ENCODE measurements at places on chromosomes 7 and 10. TPM values are rescaled to one million over a fixed set of nuclear protein-coding genes. Genes with fewer than 3 reads are reported as not detected.

The MMD2 gene
- total RNA-seq, result not detected

The C10orf62 gene
- total RNA-seq, result not detected

The ASB10 gene
- total RNA-seq, result not detected

The ADAM8 gene
- total RNA-seq, result 2.0 TPM

DNA sequence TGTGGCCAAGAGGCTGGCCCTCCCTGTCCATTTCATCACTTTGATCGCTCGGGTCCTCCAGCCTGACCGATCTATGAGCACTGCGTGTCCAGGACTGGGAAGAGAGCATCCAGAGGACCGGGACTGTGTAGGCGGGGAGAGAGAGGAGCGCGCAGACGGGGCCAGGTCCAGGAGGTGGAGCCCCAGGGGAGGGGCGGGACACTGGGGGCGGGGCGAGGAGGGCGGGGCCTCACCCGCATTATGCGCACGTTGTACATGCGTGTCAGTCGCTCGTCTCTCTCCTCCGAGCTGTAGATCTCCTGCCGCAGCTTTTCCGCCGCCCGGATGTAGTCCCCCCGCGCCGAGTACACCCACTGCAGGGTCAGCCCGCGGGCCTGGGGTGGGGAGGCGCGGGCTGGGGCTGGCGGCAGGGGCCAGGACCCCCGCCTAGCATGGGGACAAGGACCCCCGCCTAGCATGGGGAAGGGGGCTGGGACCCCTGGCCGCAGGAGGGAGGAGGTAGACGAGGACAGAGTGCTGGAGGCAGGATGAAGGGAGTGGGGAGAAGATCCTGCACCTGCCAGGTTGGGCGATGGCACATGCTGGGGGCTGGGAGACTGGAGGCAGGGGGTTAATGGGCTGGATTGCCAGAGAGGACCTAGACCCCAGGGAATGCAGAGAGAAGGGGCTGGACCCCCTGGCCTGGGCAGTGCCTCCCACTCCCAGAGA, 14.3 kb downstream of the MOSPD3 start:
- no peaks in the 10 kb centered on the region for H3K4me1 ChIP-seq
- peak; percentile 74 for DNase-seq
- H3K27ac ChIP-seq, result no peak overlapping the region
- peak overlapping the region; percentile 29 for H3K4me3 ChIP-seq
- no peaks in the 10 kb centered on the region for H3K36me3 ChIP-seq
- no peaks in the 10 kb centered on the region for H3K27me3 ChIP-seq

- H3K36me3 ChIP-seq, result no peaks in the 10 kb centered on the region
- H3K27ac ChIP-seq, result no peak overlapping the region
- DNase-seq, result no peak
- H3K4me3 ChIP-seq, result no peak overlapping the region
These were observed 100.8 kb downstream of the EBF3 start for GRCh38 chr10:129863201-129863663.

DNA sequence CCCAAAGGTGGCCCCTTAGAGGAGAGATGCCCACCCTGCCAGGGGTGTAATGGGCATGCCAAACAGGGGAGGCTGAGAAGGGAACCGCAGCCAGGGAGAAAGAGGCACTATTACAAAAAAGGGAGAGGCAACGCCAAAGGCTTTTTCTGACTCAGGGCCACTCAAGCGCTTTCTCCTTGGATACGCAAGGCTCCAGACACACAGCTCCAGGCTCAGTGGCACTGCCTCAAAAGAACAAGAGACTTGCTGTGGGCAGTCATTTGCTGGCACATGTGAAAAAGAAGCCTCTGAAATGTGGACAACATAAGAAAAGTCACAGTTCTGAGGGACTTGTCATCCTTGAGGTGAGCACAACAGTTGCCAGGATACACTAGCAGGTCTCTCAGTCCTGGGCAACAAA, 128.4 kb downstream of the DGKI start:
- no peaks in the 10 kb centered on the region for H3K27me3 ChIP-seq
- no peak overlapping the region for H3K27ac ChIP-seq
- no peaks in the 10 kb centered on the region for H3K4me1 ChIP-seq

- no peak overlapping the region for H3K27ac ChIP-seq
- no peaks in the 10 kb centered on the region for H3K36me3 ChIP-seq
- H3K4me3 ChIP-seq, result no peak overlapping the region
- H3K4me1 ChIP-seq, result no peaks in the 10 kb centered on the region
- peak; percentile 12 for DNase-seq
These were observed 37.2 kb downstream of the ZNF33A start for GRCh38 chr10:38047666-38048065.

DNA sequence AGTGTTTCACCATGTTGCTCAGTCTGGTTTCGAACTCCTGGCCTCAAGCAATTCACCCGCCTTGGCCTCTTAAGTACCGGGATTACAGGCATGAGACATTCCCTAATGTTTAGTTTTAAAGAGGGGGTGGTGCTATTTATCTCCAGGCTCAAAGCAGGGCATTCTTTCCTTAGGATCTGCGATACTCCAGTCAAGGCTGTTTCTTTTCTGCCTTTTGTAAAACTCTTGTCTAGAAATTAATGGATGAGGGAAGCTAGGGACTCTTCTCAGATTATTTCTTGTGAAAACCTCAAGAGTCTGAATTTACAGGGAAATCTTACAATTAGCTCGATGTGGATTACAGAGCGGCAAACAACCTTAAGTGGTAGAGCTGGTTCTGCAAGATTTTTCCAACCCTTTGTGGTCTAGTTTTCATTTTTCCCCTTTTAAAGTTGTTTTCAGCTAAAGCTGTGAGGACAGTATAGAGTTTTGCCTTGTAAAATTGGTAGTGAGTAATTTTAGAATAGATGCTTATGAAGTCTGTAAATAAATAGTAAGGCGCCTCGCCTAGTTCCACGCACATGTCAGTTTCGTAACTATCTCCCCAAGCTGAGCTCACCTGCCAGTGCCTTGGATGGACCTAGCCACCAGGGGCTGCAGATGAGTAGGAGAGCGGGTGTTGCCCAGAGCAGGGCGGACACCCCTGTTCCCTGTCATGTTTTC, 53.1 kb downstream of the CUX1 start:
- no peak overlapping the region for H3K4me3 ChIP-seq
- H3K27ac ChIP-seq, result no peak overlapping the region
- H3K36me3 ChIP-seq, result no peaks in the 10 kb centered on the region
- peak; percentile 21 for DNase-seq
- H3K27me3 ChIP-seq, result no peaks in the 10 kb centered on the region
- H3K4me1 ChIP-seq, result peaks cover 3% of the 10 kb centered on the region

- H3K36me3 ChIP-seq, result no peaks in the 10 kb centered on the region
- H3K4me3 ChIP-seq, result no peak overlapping the region
- no peaks in the 10 kb centered on the region for H3K27me3 ChIP-seq
- peak overlapping the region; percentile 51 for H3K27ac ChIP-seq
- peaks cover 3% of the 10 kb centered on the region for H3K4me1 ChIP-seq
- DNase-seq, result peak; percentile 37
These were observed 36.0 kb upstream of the KCNIP2 start for GRCh38 chr10:101879456-101880231.

- H3K27ac ChIP-seq, result peak within 1 kb of the TSS; percentile 51
- H3K4me3 ChIP-seq, result peak within 1 kb of the TSS; percentile 87
- peak; percentile 67 for DNase-seq
- no peaks in the 10 kb centered on the region for H3K27me3 ChIP-seq
These were observed at the start of gene PARD3 for GRCh38 chr10:34815185-34816084. Gene PARD3, minus strand, starts transcription at chr10:34815296. Its CDS starts 301 bp downstream, at chr10:34814995.

GRCh38 chr7:51017576-51018535, 235.2 kb upstream of the GRB10 start:
- H3K4me1 ChIP-seq, result no peaks in the 10 kb centered on the region
- H3K4me3 ChIP-seq, result no peak overlapping the region
- H3K27ac ChIP-seq, result no peak overlapping the region
- no peak for DNase-seq

- no peak overlapping the region for H3K4me3 ChIP-seq
- no peaks in the 10 kb centered on the region for H3K4me1 ChIP-seq
- no peak for DNase-seq
- H3K27ac ChIP-seq, result no peak overlapping the region
These were observed 29.5 kb upstream of the SEM1 start for GRCh38 chr7:96739167-96739566.
